ENCODE measurements at places on chromosomes 16 and 17.

- no peak for DNase-seq
Measured at GRCh38 chr17:62902531-62903220, 63.4 kb upstream of the TANC2 start.

DNA sequence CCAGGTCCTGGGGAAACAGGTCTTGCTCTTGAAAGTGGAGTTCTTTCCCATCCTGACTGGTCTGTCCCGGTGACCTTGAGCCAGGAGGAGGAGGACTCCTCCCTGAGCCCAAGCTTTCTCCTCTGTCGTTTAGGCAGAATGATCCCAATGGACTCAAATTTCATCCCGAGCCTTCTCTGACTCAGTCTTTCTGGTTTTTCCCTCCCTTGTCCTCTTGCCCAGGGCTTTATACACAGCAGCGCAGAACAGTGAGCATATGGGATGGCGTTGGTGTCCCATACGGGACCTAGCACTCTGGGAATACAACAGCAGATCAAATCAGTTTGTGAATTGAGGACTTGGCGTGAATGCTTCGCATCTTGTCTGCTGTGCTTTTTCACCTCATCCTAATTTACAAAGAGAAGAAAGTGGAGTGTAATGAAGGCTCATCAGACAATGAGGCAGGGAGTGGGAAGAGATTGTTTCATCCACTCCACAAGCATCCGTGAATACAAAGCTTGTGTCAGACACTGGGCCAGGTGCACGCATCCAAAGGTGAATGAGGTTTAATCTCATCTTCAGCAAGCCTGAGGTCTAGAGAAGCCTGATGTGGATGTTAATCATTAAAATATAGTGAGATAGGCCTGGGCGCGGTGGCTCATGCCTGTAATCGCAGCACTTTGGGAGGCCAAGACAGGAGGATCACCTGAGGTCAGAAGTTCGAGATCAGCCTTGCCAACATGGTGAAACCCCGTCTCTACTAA lies 1.1 kb upstream of the XYLT1 start:
- no peak for DNase-seq

DNA sequence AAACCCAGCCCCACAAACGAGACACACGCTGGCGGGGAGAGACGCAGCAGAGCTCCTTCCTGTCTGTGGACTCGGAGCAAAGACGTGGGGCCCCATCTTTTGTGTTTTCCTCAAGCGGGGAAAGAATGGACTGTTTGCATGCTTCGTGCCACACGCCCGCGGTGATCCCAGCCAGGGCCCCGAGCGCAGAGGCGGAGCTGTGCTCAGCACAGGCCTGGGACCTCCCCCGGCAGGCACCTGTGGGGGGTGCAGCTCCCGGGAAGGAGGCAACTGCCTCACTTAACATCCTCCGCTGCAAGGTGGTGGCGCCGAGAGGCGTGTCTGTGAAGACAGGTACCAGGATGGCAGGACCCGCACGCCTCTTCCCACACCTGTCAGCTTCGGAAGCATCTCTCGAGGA lies 19.1 kb downstream of the TRARG1 start:
- DNase-seq = peak; percentile 29

- DNase-seq = no peak
Measured at GRCh38 chr17:82213251-82214011, 789 bp upstream of the CCDC57 start.

- no peak for DNase-seq
Measured at GRCh38 chr16:8194794-8195193, 395.5 kb downstream of the TMEM114 start.

- DNase-seq = no peak
Measured at GRCh38 chr17:42748202-42748907, 3.5 kb upstream of the EZH1 start.

DNA sequence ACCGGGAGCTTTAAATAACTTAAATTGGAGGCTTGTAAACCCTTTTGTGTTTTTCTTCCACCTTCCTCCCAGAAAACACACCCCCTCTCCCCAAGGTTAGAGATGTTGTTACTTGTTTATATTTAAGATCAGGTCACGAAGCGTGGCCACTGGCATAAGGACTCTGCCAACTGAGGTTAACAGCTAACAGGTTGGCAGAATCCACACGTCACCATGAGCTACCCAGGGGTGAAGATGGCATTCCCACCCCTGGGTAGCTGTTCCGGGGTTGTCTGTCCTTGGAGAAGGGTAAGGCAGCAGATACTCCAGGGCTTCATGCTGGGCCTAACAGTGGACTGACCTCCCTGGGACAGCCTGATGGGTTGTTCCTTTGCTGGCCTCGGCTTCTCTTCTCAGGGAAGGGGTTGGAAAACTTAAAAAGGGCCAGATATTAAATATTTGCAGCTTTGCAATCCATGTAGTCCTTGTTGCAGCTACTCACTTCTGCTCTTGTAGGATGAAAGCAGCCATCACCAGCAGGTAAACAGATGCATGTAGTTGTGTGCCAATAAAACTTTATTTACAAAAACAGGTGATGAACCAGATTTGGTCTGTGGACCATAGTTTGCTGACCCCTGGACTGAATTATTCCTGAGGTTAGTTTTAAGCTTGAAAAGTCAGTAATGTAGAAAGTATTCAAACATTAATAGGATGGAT lies 148.6 kb downstream of the MSI2 start:
- DNase-seq = no peak

GRCh38 chr17:74491626-74492025 lies 25.2 kb downstream of the CD300A start:
- DNase-seq = no peak

DNA sequence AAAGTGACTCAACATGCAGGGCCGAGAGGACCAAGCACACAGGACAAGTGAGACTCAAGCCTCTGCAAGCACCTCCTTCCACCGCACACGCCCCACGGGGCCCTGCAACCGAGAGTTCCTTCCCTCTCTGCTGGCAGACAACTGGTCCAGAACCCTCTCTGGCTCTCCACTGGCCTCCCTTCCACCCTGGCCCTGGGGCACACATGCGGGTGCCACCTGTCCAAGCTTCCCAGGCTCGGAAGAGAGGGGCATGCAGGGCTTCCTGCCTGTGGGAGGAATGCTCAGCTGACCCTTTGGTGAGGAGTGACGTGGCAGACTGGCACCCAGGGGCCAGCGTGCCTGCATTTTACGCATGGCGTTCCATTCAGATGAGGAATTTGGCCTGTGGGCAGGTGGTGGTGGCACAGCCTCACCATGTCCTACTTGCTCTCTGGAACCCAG lies 59.8 kb downstream of the PIPOX start:
- DNase-seq = no peak
